ENCODE measurements at places on chromosomes 1 and 21. TPM values are rescaled to one million over a fixed set of nuclear protein-coding genes. Genes with fewer than 3 reads are reported as not detected.

- no peak for DNase-seq
Observed at GRCh38 chr1:63799820-63800219, 26.0 kb downstream of the ROR1 start.

GRCh38 chr1:244029124-244029523, 22.0 kb upstream of the ZBTB18 start:
- no peak for DNase-seq

GRCh38 chr1:199657449-199657848, 370.1 kb upstream of the NR5A2 start:
- no peak for DNase-seq

DNA sequence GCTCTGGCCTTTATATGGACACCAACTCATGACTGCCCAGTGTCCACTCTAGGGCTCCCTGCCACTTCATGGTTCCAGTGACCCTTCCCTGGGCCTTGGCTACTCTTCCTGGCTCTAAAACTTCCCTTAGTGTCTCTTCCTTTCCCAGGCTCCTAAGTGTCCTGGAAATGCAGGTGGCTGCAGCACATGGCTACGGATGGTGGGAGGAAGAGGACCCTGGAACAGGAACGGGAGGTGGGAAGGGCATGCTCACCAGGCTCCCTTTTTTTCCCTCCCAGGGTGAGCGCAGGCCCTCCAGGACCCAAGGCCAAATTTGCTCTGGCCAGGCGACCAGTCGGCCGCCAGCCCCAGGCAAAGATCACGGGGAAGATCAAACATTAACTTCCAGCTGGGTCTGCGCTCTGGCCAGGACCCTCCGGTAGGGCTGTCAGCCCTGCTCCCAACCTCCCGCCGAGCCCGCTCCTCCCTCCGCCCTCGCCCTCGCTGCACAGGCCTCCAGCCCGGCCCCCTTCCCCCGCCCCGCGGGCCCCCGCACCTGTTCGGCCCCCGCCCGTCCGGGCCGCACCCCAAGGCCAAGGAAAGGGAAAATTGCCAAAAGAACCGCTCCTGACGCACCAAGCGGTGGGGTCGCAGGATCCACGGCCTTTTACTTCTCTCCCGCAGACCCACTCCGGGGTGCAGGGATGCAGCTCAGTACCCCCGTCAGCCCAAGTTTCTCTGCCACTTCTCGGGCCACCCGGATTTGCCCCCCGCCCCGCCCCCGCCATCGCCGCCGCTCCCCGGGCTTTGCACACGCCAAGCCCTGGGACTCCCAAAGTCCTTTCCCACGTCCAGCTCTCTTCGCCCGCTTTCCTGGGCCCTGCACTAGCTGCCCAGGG, 894 bp downstream of the TCEA3 start:
- no peak for DNase-seq

- peak; percentile 35 for DNase-seq
Observed at GRCh38 chr1:171256940-171257606, 8.8 kb downstream of the FMO1 start.

GRCh38 chr1:2252423-2252822, 24.3 kb downstream of the SKI start:
- no peak for DNase-seq

- DNase-seq = no peak
Observed at GRCh38 chr1:29865051-29865450, 628.7 kb downstream of the PTPRU start.

GRCh38 chr1:231206856-231207255, 34.2 kb upstream of the GNPAT start:
- peak; percentile 32 for DNase-seq

DNA sequence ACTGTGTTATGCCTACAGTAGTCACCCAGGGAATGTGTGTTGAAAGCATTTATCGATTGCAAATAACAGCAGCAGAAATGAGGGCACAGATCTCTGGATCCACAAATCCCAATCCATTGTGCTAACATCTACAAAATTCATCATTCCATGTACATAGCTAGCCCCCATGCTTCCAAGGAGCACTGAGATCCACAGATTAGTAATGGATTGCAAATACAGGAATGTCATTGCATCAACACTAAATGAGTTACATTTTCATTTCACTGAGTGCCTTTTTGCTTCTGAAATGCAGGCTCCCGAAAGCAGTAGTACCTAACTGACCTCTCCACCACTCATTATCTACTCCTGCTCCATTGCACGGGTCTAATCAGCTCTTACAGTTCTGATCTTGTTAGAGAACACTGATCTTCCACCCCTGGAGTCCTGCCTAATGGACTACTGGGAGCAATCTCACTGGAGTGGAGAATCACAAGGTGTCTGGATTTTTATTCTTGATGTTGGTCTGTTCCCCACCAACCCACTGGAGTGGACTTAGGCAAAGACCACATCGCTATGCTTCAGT, 30.5 kb downstream of the ASTN1 start:
- no peak for DNase-seq

DNA sequence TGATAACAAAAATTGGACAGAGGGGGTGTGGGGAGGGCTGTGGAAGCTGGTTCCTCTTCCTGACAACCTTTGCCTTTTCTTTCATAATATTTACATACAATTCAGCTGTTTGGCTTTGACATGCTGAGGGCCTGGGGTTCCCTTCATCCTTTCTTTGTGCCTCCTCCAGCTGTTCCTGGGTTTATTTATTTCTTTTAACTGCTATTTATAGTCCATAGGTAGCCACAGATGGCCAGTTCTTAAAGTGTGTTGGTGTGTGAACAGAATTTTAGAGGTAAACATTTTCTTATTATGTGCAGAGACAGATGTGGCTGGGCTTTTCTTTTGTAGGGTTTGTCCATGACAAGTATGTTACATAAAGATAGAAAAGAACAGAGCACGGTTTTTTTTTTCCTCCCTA, 34.1 kb upstream of the CNIH3 start:
- DNase-seq = no peak

- DNase-seq = no peak
Observed at GRCh38 chr1:61961009-61961408, 218.7 kb downstream of the PATJ start.

DNA sequence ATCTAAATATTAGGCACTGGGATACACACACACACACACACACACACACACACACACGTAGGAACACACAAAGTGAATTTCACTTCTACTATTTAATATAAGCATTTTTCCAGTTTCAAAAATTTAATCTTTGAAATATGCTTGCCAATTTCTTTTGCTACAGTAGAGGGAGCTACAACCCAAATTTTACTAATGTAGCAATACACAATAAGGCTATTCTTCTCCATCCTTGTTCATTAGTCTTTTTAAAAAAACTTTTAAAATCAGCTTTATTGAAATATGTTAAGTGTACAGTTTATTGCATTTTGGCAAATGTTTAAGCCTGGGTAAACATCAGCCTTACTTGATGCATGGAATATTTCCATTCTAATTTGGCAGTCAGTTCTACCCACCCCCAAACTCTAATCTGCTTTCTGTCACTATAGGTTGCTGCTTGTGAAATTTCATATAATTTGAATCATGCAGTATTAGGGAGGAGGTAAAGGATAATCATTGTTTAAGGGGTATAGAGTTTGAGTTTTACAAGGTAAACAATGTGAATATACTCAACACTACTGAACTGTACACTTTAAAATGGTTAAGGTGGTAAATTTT, 93.0 kb upstream of the TENT5C start:
- no peak for DNase-seq

- DNase-seq = no peak
Observed at GRCh38 chr1:162187687-162188276, 118.3 kb downstream of the NOS1AP start.

DNA sequence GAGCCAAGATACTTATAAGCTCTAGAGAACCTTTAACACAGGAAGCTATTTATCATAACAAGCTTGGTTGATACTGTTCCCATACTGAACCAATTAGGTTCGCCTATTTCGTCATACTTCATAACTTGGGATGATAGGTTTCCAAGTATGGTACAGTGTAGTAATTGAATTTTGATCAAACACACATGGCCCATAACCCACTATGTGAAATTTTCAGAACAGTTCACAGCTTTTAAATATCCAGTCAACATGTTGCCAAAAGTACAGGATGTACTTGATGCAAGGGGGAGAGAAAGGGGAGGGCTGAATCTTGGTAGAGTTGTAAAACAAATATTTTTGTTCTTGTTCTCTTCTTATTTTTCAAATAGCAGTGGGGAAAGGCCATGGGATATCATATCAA, 86.6 kb downstream of the TM2D1 start:
- no peak for DNase-seq

GRCh38 chr1:201221201-201221846, 30.7 kb downstream of the IGFN1 start:
- DNase-seq = no peak

- DNase-seq = no peak
Observed at GRCh38 chr1:155026154-155026553, 7.4 kb downstream of the DCST2 start.

GRCh38 chr1:107142140-107142542, 1.3 kb downstream of the NTNG1 start:
- DNase-seq = peak; percentile 27

DNA sequence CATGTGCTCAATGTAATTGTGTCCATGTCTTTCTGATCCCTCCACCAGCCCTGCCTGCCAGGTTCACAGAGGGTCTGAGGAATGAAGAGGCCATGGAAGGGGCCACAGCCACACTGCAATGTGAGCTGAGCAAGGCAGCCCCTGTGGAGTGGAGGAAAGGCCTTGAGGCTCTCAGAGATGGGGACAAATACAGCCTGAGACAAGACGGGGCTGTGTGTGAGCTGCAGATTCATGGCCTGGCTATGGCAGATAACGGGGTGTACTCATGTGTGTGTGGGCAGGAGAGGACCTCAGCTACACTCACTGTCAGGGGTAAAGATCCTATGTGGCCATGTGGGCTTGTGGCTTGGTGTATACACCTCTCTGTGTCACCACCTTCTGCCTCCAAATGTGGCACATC, 91.4 kb downstream of the OBSCN start:
- DNase-seq = no peak

DNA sequence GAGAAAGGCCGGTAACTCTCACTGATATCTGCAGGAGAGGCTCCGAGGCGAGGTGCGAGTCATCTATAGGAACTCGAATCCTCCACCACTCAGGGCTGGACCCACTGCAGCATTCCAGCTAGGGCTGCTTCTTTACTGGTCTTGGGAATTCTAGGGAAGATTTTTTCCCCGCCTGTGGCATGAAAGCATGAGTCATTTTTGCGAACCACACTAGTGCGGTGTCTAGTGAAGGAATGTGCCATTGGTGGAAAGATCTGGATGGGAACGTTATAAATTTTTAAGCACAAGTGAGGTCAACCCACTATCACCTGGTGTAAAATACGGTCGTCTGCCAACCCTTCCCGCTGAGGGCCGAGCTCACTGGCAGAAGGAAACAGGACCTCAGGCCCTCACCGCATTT, 49.7 kb downstream of the SYF2 start:
- DNase-seq = peak; percentile 70

GRCh38 chr1:4019147-4019521, 119.1 kb upstream of the C1orf174 start:
- no peak for DNase-seq

DNA sequence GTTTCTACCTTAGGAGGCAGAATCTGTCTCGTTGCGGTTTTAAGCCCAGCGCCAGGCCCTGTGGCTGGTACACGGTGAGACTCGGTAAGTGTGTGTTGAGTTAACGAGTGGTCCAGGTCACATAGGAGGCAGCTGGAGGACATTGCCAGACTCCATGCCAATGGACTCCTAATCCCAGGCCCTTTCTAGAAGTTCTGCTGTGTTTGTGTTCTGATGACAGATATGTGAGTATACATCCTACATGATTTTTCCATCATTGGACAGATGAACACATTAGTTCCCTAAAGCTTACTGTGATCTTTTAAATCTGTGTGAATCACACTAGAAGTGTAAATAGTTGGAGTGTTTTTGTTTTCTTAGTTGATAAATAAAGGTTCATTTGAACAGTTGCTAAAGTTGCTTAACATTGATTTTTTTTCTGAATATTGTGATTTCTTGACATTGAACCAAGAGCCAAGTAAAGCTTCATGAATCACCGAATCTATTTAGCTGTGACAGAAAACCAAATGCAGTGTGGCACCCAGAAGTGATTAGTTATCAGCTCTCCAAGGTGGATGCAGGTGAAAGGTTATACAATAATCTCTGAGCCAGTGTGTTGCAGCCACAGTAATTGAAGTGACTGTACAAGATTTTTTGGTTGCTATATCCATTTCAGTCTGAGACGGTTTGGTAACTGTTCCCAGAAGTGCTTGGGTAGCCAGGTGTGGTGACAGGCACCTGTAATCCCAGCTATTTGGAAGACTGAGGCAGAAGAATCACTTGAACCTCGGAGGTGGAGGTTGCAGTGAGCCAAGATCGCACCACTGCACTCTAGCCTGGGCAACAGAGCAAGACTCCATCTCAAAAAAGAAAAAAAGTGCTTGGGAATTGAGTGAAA, 46.3 kb downstream of the DOP1B start:
- peak; percentile 28 for DNase-seq

DNA sequence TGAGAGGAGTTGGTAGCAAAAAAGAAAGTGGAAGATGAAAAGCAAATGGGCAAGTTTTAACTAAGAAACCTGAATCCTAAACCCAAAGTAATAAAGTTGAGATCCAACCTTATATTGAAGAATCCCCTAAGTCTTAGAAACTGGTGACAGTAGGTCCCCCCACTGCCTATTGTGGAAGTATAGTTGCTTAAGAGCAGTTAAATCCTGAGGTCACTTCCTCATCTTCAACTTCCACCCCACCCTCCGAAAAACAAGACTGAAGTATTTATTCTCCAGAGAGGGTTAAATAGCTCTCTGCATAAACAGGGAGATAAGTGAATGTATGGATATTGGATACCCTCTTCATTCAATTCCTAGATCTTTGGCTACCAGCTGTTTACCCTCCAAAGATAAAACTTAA, 3.3 kb upstream of the DSTYK start:
- DNase-seq = no peak

Gene ADAM15
- total RNA-seq = 46.2 TPM

Gene ARV1
- 37.6 TPM for total RNA-seq

Gene FMO3
- total RNA-seq = 1.8 TPM

Gene CACNA1S
- total RNA-seq = not detected

Gene LMX1A
- total RNA-seq = not detected

Gene TDRD10
- not detected for total RNA-seq

All from Daoy (cell line).